ENCODE measurements at places on chromosomes 7 and 10.

GRCh38 chr7:85023916-85024315 is 162.9 kb downstream of the SEMA3D start:
- H3K27ac ChIP-seq, result no peak overlapping the region
- no peak for DNase-seq
- no peaks in the 10 kb centered on the region for H3K27me3 ChIP-seq
- no peak overlapping the region for H3K4me3 ChIP-seq

DNA sequence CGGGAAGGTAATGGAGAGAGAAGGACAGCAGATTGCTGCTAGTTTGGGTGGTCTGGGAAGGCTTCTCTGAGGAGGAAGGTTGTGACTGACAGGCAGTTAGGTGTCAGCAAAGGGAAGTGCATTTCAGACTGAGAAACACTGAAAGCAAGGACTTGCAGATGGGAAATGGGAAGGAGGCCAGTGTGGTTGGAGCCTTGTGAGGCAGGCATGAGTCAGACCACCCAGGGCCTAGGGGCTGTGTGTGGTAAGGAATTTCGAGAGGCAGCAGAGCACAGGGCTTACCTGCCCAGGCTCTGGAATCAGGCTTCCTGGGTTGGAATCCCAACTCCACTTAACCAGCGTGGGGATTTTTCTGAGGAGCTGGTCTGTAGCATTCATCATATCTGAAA is 53.5 kb downstream of the NRF1 start:
- no peak overlapping the region for H3K27ac ChIP-seq
- no peaks in the 10 kb centered on the region for H3K27me3 ChIP-seq
- DNase-seq, result no peak

- H3K27ac ChIP-seq, result no peak overlapping the region
- no peaks in the 10 kb centered on the region for H3K27me3 ChIP-seq
- no peaks in the 10 kb centered on the region for H3K4me1 ChIP-seq
- no peaks in the 10 kb centered on the region for H3K36me3 ChIP-seq
- H3K4me3 ChIP-seq, result no peak overlapping the region
Observed at GRCh38 chr10:126838316-126838715, 66.9 kb upstream of the DOCK1 start.

DNA sequence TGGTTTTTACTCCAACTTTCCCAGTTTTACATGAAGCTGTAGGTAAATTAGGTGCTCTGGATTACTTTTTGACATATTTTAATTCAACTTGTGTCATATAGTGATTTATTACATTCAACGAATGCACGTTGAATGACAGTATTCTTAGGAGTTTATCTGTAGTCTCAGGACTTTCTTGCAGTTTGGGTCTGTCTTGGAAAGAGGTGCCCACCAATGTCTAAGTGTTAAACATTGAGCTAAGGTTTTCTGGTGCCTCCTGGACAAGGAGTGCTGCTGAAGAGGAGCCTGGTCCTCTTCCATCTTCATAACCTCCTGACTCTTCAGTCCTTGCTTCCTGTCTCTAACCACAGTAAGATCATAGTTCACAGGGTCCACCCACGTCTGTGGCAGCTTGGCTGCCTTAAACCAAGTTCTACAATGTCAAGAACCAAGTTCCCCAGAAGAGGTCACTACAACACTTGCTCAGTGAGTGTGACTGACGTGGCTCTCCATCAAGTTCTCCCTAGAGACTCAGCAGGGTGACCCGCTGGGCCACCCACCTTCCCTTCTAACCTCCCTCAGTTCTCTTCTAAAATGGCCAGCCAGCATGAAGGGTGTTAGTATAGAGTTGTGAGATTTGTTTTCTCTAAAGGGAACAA is 6.1 kb downstream of the NPY start:
- H3K36me3 ChIP-seq, result no peaks in the 10 kb centered on the region
- DNase-seq, result peak; percentile 48
- no peaks in the 10 kb centered on the region for H3K4me1 ChIP-seq
- H3K27me3 ChIP-seq, result no peaks in the 10 kb centered on the region
- H3K27ac ChIP-seq, result no peak overlapping the region

GRCh38 chr7:154907651-154908620 is 95.0 kb downstream of the PAXIP1 start:
- no peak for DNase-seq
- H3K36me3 ChIP-seq, result no peaks in the 10 kb centered on the region
- no peak overlapping the region for H3K4me3 ChIP-seq
- H3K4me1 ChIP-seq, result no peaks in the 10 kb centered on the region

DNA sequence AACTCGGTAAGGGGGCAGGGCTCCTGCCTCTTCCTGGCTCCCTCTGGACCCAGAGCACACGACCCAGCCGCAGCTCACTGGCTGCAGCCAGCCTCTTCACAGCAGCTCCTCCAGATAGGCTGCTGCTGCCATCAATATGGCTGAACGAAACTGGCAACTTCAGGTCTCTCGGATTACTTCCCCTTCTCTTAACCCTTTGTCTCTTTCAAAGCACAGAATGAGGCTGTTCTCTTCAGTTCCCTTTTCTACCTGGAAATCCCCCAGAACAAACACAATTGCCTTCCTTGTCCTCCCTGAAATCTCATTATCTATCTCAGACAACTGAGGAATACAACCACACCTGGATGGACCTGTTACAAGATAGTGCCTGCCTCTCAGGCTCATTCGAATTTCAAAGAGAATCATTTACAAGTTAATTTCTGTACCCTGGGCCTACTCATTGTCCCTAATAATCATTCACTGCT is 193.4 kb upstream of the MBL2 start:
- H3K36me3 ChIP-seq, result no peaks in the 10 kb centered on the region
- no peaks in the 10 kb centered on the region for H3K27me3 ChIP-seq
- no peak overlapping the region for H3K27ac ChIP-seq
- no peaks in the 10 kb centered on the region for H3K4me1 ChIP-seq
- no peak for DNase-seq

DNA sequence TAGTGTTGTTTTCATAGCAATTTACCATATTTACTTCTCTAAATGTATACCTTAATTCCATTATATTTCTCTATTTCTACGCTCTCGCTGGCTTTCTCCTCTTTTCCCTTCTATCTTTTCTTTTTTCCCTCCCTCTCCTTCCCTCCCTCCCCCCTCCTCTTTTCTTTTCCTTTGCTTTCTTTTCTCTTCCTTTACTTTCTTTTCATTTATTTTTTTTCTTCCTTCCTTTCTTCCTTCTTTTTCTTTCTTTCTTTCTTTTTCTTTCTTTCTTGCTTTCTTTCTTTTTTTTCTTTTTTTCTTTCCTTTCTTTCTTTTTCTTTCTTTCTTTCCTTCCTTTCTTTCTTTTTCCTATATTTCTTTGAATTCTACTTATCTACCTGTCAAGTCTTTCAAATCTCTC is 533.0 kb upstream of the POT1 start:
- DNase-seq, result no peak
- no peaks in the 10 kb centered on the region for H3K4me1 ChIP-seq
- no peak overlapping the region for H3K4me3 ChIP-seq
- H3K36me3 ChIP-seq, result no peaks in the 10 kb centered on the region
- H3K27ac ChIP-seq, result no peak overlapping the region
- H3K27me3 ChIP-seq, result no peaks in the 10 kb centered on the region

DNA sequence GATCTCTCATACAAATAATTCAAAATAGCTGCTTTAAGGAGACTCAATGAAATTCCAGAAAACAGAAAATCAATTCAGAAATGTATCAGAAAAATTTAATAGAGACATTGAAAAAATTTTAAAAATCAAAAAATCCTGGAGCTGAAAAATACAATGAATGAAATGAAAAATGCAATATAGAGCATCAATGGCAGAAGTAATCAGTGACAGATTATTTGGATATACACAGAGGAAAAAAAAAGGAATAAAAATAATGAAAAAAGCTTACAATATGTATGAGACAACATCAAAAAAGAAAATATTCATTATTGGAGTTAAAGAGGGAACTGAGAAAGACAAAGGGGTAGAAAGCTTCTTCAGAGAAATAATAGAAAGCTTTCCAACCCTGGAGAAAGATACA is 122.9 kb upstream of the KLF14 start:
- H3K27ac ChIP-seq, result no peak overlapping the region
- peaks cover 3% of the 10 kb centered on the region for H3K36me3 ChIP-seq
- H3K4me3 ChIP-seq, result no peak overlapping the region
- H3K27me3 ChIP-seq, result no peaks in the 10 kb centered on the region

- no peaks in the 10 kb centered on the region for H3K36me3 ChIP-seq
- H3K27me3 ChIP-seq, result no peaks in the 10 kb centered on the region
- DNase-seq, result no peak
- H3K27ac ChIP-seq, result no peak overlapping the region
Observed at GRCh38 chr7:42997611-42998010, 65.4 kb downstream of the MRPL32 start.

- no peak overlapping the region for H3K4me3 ChIP-seq
- no peak for DNase-seq
- no peak overlapping the region for H3K27ac ChIP-seq
- no peaks in the 10 kb centered on the region for H3K36me3 ChIP-seq
- peaks cover 3% of the 10 kb centered on the region for H3K27me3 ChIP-seq
Observed at GRCh38 chr10:25797888-25798429, 136.1 kb upstream of the MYO3A start.

DNA sequence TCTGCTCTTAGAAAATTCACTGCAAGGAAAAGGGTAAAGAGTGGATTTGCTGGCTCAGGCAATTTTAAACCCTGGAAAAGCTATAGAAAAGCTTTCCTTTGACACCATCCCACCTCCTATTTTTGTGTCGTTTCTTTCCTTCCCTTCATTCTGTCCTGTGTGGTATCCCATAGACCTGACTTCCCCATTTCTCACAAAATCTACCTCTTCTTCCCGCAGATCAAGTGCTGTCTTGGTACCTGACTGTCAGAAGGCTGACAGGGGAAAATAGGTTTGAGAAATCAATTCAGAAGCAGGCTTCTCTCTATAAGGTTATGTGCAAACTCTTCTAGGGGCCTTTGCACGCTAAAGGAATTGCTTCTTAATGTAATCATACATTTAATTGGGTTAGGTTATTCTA is 98.9 kb downstream of the MTPN start:
- no peak overlapping the region for H3K27ac ChIP-seq
- no peak overlapping the region for H3K4me3 ChIP-seq
- no peaks in the 10 kb centered on the region for H3K4me1 ChIP-seq
- no peaks in the 10 kb centered on the region for H3K36me3 ChIP-seq
- DNase-seq, result no peak

- H3K4me1 ChIP-seq, result no peaks in the 10 kb centered on the region
- no peak overlapping the region for H3K4me3 ChIP-seq
Observed at GRCh38 chr7:139669106-139670061, 108.4 kb downstream of the HIPK2 start.

DNA sequence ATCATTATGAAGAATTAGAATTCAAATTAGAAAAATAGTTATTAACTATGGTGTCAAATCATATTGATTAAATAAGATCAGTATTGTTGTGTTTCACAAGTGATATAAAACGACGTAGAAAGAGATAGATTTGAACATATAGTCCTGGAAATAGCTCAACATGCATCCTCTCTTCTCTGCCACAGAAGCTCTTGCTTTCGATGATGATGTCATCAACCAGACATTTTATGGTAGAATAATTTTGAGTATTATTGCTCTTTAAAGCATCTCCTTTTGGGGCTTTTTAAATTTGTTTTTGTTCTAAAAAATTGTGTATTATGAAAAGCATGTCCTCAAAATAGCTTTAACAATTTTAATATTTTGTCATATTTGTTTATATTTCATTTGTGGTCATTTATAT is 95.0 kb downstream of the DGKB start:
- H3K27ac ChIP-seq, result no peak overlapping the region
- no peaks in the 10 kb centered on the region for H3K4me1 ChIP-seq
- H3K27me3 ChIP-seq, result no peaks in the 10 kb centered on the region

GRCh38 chr10:110962443-110962842 is 43.0 kb downstream of the SHOC2 start:
- no peaks in the 10 kb centered on the region for H3K4me1 ChIP-seq
- no peak overlapping the region for H3K27ac ChIP-seq
- H3K27me3 ChIP-seq, result no peaks in the 10 kb centered on the region
- no peaks in the 10 kb centered on the region for H3K36me3 ChIP-seq
- H3K4me3 ChIP-seq, result no peak overlapping the region

GRCh38 chr10:114068054-114068707 is 24.5 kb downstream of the ADRB1 start:
- peaks cover 3% of the 10 kb centered on the region for H3K4me1 ChIP-seq
- no peak overlapping the region for H3K27ac ChIP-seq
- no peak overlapping the region for H3K4me3 ChIP-seq
- H3K36me3 ChIP-seq, result no peaks in the 10 kb centered on the region
- no peaks in the 10 kb centered on the region for H3K27me3 ChIP-seq

GRCh38 chr7:1750541-1751021 is 80.5 kb downstream of the ELFN1 start:
- no peak overlapping the region for H3K4me3 ChIP-seq
- H3K36me3 ChIP-seq, result no peaks in the 10 kb centered on the region
- no peak for DNase-seq
- no peak overlapping the region for H3K27ac ChIP-seq

DNA sequence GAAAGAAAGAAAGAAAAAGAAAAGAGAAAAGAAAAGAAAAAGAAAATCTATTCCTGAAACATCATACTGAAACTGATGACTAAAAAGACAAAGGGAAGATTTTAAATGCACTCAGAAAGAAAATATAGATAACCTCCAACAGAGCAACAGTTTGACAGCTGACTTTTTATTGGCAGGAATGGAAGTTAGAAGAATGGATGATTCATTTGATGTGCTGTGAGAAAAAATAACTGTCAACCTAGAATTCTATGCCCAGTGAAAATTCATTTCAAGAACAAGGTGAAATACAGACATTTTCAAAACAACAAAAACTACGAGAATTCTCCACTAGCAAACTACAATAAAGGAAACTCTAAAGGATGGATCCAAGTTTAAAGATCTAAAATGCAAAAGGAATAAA is 50.5 kb upstream of the HSPA12A start:
- H3K4me3 ChIP-seq, result no peak overlapping the region
- no peak for DNase-seq
- peaks cover 1% of the 10 kb centered on the region for H3K4me1 ChIP-seq
- no peak overlapping the region for H3K27ac ChIP-seq
- H3K36me3 ChIP-seq, result no peaks in the 10 kb centered on the region
- H3K27me3 ChIP-seq, result no peaks in the 10 kb centered on the region

DNA sequence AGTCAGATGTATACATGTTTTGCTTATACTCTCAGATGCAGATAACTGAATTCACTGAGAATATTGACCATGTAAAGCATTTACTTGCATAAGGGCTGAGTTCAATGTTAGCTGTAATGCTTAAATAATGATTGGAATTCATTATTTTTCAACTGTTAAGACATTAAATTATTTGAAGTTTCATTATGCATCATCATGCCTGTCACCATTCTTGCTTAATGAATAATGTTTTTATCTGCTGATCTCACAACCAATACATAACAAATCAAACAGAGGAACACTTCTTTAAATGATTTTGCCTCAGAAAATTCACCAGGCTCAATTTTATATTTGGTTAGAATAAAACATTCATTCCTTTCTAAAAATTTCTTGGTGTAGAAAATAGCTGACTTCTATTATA is 233.4 kb downstream of the GPR37 start:
- DNase-seq, result no peak
- H3K36me3 ChIP-seq, result no peaks in the 10 kb centered on the region
- H3K27me3 ChIP-seq, result no peaks in the 10 kb centered on the region

GRCh38 chr7:96116173-96116572 is 205.7 kb downstream of the SLC25A13 start:
- no peaks in the 10 kb centered on the region for H3K36me3 ChIP-seq
- H3K4me1 ChIP-seq, result no peaks in the 10 kb centered on the region
- no peak overlapping the region for H3K27ac ChIP-seq
- no peak for DNase-seq
- no peaks in the 10 kb centered on the region for H3K27me3 ChIP-seq
- H3K4me3 ChIP-seq, result no peak overlapping the region

Data from naive thymus-derived CD4-positive, alpha-beta T cell (primary cell).